ENCODE measurements at places on chromosomes 16 and 17.

DNA sequence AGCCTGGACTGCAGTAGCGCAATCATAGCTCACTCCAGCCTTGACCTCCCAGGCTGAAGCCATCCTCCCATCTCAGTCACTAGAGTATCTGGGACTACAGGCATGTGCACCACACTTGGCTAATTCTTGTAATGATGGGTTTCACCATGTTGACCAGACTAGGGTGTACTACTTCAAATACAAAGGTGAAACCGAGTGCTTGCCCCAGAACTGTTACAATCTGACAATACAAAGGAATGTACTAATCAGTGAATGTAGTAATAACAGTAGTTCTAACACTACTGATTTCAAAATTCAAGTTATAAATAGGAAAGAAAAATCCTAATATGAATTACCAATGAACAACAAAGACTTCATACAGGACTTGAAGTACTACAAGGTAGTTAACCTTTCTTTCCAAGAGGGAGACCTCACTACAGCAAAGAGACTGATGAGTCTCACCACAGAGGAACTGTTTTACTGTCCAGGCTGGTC lies 24.4 kb downstream of the CRK start:
- DNase-seq: no peak

DNA sequence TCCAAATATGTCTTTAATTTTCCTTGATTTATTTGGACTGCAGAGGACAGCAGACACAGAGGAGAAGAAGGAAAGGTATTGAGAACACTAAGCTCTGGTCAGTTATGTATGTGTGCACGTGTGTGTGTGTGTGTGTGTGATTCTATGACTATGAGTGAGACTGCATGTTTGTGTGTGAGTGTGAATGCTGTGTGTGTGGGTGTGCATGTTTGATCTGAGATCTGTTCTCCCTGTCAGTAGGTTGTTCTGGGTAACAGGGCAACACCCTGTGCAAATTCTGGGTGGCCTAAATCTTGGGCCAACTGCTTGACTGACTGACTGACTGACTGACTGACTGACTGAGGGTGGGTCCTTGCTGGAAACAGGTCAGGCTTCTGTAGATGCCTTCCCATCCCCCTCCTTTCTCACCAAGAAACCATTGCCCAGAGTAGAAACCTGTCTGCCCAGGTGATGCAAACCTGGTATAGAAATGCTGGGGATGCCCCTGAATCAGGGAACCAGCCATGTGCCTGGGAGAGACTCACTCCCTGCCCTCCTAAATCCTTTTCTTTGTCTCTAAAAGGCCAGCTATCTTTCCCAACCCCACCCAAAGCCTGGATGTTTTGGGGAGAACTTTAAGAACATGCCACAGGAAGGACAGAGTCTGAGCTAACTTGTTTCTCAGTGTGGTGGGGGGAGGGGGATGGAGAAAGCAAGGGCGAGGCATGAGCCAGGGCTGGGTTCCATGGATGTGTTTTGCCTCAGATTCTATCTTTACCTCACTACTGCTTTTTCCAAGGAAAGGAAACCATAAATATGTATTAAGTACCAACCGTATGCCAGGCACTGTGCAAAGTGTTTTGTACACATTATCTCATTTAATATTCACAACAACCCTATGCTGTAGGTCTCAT lies 4.5 kb upstream of the NR1D1 start:
- DNase-seq: no peak

- DNase-seq: no peak
Measured at GRCh38 chr17:27473748-27474609, 17.7 kb downstream of the KSR1 start.

DNA sequence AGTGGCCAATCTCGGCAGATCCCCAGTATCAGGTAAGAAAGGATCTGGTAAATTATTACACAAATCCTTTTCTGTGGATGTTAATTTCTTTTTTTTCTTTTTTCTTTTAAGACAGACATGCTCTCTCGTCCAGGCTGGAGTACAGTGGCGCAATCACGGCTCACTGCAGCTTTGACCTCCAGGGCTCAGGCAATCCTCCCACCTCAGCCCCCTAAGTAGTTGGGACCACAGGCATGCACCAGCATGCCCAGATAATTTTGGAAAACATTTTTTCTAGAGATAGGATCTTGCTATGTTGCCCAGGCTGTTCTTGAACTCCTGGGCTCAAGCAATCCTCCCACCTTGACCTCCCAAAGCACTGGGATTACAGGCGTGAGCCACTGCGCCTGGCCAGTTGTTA lies 54.0 kb downstream of the GAS7 start:
- DNase-seq: no peak

DNA sequence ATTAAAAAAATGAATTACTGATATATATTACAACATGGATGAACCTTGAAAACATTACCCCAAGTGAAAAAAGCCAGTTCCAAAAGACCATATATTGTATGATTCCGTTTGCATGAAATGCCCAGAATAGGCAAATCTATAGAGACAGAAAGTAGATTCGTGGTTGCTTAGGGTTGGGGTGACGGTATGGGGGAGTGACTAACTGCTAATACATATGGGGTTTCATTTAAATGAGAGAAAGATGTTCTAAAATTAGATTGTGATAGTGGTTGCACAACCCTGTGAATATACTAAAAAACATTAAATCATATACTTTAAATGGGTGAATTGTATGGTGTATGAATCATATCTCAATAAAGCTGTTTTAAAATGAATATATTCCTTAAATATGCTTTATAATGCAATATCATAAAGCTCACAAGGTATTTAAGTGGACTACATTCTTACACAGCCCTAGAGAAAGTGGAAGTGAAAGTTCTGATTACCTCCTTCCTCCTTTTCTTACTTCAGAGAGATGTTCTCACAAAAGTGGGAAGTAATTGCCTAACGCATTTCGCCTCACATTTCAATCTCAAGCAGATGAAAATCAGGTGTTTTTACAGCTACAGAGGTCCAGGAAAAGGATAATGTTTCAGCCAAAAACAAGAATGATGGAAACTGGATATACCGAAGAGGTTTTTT lies 142.7 kb upstream of the GNAO1 start:
- no peak for DNase-seq

DNA sequence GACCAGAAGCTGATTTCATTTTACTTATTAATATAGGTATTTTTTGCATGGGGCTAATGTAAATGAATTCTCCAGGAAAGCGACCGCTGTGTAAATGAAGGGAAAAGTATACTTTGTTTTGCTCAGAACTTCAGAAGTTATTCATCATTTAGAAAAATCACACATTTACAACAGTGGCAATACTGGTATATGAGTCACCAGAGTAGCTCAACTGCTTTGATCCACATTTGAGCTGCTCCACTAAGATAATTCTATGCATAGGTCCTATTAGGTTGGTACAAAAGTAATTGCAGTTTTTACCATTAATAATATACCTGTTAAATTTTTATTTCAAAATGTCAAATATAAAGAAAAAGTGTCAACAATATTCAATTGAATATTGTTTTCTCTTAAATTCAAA lies 22.9 kb upstream of the DYNLRB2 start:
- DNase-seq: no peak

- DNase-seq: no peak
Measured at GRCh38 chr17:30173649-30174048, 57.0 kb downstream of the NSRP1 start.

DNA sequence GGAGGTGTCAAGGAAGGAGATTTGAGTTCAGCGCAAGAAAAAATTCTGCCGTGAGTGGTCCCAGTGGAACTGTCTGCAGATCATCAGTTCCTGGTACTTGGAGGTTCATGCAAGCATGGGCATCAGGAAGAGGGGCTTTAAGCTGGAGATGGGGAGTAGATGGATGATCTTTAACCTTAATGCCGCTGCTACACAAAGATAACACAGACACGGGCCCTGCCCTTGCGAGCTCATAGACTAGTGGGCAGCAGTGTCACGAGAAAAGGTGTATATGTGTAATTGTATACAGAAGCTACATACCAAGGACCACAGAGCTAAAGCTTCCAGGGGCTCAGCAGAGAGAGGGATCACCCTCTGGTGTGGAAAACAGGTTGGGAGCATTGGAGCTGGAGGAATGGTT lies 33.6 kb downstream of the PRSS54 start:
- DNase-seq: no peak

GRCh38 chr17:21815352-21816063 lies 123.2 kb downstream of the KCNJ18 start:
- DNase-seq: no peak

GRCh38 chr16:87764600-87765472 lies 950 bp downstream of the KLHDC4 start:
- no peak for DNase-seq

DNA sequence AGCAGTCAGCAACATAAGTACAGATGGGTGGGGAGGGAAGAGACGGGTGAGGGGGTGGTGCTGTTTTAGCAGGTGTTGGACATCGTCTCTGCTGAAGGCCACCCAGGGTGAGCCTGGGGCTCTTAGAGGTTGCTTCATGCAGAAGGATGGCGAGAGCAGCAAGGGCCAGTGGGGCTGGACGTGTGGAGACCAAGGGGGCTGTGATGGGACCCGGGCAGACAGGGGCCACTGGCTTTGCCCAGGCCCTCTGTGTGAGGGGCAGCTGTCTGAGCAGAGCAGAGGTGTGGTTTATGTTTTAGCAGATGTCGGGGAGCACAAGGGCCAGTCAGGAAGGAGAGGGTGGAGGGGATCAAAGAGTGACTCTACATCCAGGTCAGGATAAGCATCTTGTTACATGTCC lies 4.8 kb downstream of the NARF start:
- no peak for DNase-seq

- DNase-seq: peak; percentile 67
Measured at GRCh38 chr17:82750241-82750908, 1.5 kb upstream of the TBCD start.

DNA sequence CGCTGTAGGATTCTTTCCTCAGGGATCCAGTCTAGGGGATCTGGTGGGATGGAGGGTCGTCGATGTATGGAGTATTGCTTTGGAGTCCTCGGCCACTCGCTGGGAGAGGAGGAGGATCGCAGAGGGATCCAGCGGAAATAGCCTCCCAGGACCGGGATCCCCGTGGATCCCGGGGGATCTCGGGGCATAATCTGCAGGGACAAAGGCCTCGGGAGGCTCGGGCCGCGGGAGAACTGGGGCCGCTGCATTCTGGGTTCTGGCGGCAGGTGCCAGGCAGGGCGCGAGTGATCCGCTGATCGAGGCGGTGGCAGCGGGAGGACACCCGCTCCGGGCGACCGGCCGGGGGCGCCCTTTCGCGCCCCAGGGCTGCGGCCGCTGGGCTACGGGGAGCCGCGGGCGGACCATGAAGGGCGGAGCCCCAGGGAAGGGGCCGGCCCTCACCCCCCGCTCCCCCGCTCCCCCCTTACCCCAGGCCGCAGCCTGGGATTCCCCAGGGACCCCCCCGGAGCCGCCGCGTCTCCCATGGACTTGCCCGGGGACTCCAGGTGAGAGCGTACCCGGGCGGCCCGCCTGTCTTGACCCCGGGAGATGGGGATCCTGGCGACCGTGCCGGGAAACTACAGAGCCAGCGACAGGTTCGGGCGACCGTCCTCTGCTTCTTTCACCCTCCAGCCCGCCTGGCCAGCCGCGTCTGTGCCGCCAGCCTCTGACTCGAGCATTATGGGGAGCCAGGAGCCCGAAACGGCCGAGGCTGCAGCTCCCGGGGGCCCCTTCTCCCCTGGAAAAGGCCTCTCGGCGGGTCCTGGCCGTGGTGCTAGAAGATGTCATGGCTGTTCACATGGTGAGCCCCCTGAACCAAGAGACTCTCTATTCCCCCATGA lies 604 bp downstream of the PRR14 start:
- DNase-seq: peak; percentile 71

DNA sequence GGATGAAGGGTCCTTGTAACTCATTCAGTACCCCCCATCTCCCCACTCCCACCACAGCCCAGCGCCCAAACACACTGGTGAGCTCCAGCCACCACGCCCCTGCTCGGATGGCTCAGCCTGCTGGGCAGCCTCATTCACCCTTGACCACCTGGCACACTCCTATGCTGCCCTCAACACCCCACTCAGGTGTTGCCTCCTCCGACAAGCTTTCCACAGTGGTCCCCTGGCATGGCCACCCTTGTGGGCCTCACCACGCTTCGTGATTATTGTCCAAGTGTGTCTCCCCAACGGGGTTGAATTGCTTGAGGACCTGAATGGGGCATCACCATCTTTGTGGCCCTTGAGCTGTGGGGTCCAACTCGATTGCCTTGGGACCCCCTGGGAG lies 12.0 kb upstream of the DOC2B start:
- no peak for DNase-seq

GRCh38 chr17:80599546-80600305 lies 55.1 kb downstream of the RPTOR start:
- no peak for DNase-seq

DNA sequence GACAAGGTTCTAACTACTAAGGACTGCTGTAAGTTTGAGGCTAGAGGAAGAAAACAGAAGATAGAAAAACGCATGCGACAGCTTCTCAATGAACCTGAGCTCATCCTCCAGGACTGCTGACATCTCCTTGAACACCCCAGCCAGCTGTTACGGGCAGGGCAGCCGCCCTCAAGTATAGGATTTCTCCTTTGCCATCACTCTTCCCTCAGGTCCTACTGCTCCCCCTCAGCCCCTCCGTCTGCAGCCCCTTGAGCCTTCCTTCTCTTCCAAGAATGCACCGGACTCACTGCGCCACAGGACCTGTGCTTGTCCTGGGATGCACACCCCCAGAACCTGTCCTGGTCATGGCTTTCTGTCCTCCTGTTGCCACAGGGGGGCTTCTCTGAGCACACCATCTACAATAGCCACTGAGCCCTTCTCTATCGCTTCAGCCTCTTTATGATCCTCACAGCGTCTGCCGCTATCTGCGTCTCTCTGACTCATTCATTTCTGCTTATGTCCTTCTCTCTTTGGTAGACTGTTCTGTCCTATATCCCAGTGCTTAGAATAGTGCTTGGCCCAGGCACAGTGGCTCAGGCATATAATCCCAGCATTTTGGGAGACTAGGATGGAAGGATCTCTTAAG lies 15.7 kb upstream of the XYLT2 start:
- no peak for DNase-seq

DNA sequence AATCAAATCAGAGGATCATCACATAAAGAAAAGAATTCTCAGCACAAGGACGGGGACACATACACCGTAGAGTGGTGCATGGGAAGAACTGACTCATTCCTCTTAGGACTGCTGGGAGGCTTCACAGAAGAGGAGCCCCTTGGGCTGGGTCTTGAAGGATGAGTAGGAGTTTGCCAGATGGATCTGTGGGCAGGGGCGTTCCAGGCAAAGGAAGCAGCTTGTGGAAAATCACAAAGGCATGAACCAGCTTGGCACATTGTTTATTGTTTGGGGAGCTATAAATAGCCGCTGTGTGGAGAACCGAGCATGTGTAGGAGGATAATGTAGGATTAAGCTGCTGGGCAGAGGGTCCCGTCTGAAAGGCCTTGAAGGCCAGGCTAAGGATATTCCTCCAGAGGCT lies 5.1 kb upstream of the SLC16A11 start:
- DNase-seq: no peak

DNA sequence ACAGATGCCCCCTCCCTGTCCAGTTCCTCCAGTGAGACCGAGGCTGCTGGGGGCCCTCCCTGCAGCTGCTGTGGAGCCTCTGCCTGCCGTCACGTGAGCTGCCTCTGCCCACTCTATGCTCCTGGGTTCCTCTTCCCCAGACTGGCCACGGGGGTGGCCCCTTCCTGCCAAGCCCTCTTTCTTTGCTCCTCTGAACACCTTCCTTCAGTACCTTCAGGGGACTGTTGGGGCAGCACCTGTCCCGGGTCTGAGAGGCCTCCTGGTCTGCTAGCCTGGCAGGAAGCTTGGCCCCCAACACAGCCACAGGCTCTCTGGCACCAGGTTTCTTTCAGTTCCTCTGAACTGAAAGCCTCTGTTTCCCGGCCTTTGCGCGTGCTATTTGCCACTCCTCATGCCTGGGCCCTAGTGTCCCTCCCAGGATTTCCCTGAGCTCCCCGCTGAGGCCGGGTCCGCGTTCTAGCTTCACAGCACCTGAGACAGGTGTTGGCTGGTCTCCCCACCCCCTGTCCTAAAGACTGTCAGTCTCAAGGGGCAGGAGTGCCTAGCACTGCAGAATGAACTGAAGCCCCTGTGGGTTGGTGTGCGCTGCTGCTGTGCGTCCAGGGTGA lies 6.6 kb upstream of the ATP6V0C start:
- no peak for DNase-seq

Data from H9 (cell line).